ENCODE measurements at places on chromosomes 4 and X.

DNA sequence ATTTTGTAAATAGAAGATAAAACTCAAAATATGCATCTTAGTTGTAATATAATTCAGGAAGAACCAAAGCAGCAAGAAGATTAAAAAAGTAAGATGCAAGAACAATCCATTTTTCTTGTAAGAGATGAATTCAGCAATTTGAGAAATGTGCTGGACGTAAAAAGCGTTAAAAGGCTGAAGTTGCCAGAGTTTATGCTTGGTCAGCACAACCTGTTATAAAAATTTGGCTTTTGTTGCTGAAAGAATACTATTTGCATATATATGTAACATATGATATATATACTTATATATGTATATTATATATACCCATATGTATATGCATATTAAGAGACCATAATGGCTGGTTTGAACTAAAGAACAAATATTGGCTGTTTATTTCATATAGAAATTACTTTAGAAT lies 449.6 kb upstream of the FAM241A start:
- no peak for DNase-seq

- no peak for DNase-seq
Measured at GRCh38 chrX:122418758-122419157, 765.3 kb upstream of the GRIA3 start.

DNA sequence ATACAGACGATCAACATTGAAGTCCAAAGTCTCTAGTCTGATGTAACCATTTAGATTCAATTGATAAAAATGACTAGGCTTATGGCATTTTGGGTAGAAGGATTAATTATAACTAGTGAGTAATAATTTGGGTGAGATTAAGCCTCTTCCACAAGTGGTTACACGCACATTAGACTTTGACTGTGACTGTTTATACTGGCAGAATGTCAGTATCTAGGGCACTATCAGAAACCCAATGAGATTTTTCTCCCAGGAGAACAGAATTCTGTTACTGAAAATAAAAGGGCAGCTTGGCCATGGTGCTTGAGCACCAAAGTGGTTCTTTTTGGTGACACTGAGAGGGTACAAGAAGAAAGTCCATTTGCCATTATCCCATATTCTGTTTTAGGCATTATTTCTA lies 3.3 kb downstream of the PLS3 start:
- no peak for DNase-seq

GRCh38 chr4:2251795-2252529 lies 9.9 kb downstream of the MXD4 start:
- DNase-seq = no peak

GRCh38 chrX:362351-362750 lies 24.4 kb downstream of the PPP2R3B start:
- no peak for DNase-seq

GRCh38 chrX:18861511-18861910 lies 122.4 kb downstream of the PHKA2 start:
- no peak for DNase-seq

DNA sequence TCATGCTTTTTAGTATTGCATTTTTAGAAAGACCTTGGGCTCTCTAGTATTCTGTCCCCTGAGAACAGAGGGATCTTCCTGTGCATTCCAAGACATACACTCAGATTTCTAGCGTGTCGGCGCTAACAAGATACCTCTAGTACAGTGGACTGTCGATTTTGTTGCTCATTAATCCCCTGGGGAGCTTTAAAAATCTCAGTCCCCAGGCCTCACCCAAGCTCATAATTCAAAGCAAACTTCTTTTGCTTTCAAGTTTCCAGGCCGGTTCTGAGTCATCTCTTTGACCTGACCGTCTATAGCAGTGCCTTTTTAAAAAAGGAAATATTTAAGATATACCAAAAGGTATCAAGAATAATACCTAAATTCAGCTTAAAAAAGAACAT lies 137.0 kb downstream of the AMMECR1 start:
- no peak for DNase-seq

DNA sequence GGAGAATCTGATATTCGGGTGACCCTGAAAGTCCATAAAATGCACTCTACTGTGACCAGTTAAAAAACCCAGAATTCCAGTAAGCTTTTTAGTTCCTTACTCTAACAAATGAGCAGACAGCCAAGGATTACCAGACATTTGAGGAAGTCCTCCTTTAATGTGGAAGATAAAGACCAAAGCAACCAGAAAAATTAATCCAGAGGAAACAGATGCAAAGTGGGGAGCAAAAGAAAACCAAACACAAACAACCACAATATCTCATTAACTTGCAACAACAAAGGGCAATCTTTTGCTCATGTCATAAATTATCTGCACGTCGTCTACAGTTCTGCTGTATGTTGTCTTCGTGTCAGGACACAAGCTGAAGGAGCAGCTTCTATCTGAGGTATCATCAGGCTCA lies 164.4 kb downstream of the PJA1 start:
- no peak for DNase-seq

- no peak for DNase-seq
Measured at GRCh38 chr4:114423582-114423981, 175.0 kb upstream of the UGT8 start.

DNA sequence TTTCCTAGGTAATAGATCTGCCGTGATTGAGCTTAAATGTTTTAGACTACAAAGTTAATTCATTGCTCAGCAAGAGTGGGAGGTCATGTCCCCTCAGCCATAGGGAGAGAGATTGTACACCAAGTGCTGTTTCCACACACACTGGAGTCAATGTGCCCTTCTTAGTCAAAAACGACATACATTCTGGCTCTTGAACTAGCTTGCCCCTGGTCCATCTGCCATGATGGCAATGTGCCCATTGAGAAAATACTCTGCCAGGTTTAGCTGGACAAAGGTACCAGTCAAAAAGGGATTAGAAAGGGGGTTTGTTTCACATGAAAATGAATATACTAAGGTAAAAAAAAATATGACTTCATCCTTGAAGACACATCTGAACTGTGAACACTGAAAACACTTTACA lies 377.1 kb upstream of the ADGRL3 start:
- DNase-seq = no peak

DNA sequence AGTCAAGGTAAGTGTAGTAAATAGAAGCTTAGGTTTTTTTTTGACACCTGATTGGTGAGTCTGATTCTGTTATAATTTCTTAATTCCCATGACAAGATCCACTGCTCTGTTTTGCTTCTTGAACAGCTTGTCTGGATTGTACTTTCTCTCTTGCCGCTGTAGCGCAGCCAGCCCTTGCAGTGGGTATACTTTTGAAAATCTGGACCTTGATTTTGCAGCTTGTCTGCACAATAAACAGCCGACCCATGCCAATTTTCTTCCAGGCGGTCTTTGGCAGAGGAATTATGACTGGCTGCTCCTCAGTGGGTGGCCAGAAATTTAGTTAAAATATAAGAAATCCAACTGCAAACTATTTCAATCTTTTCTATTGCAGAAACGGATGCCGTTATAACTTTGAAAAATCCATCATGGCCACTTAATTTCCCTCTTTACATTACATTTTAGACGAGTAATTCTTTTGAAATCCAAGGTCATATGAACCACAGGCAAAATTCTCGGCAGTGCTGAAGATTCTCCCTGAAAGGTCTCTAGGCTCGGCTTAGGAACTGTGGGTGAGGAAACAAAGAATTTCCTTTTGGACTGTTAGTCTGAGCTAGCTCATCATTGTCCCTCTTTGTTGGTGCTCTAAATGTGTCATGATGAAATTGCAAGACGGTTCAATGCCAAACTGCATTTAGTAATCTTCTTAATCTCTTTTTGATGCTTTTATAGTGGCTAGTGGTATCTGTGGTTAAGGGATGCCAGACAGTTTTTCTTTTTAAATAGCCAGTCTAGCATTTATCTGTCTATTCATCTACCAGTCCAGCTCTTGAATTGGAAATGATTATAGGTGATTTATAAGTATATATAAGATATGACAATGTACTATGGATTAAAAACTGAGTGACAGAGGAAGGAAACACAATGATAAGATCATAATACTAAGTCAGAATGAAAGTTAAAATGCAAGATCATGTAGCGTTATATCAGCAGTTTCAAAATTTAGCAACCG lies 31.5 kb upstream of the PTTG2 start:
- DNase-seq = no peak

DNA sequence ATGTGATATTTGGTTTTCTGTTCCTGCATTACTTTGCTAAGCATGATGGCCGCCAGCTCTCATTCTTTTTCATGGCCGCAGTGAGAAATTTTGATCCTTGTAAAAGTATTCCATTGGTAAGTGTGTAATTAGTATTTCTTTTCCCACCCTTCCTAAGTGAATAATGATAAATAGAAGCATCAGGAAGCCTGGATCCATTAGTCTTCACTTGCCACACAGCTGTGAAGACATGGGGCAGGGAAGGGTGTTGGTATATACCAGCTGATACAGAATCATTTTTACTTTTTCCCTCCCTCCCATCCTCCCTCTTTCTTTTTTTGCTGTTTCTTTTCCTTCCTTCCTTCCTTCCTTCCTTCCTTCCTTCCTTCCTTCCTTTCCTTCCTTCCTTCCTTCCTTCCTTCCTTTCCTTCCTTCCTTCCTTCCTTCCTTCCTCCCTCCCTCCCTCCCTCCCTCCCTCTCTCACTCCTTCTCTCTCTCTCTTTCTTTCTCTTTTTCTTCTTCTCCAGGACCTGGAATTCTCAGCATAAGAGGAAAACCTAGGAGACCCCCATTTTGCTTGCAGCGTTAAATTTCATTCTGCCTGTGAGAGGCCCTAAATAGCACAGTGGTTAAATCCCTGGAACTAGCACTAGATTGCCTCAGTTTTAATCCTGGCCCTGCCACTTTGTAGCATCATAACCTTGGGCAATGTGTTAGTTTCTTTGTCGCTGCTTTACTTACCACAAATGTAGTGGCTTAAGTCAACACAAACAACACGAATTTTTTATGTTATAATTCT lies 1.4 kb upstream of the NR0B1 start:
- DNase-seq = no peak

DNA sequence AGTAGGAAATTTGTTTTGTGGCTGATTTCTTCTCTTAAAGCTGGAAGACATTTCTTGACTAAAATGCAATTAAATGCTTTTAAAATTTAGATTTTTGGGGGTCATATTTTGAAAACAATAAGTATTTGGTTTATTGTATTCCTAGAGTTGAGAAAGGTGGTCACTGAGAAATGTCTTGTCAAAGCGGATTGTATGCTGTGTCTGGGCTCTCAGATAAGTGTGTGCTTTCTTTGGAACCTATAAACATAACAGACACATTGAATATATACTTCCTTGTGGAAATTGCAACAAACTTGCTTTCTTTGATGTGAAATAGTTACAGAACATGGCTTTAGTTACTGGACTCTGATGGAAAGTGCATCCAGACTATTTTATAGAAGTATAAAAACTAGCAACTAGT lies 75.4 kb downstream of the AFF1 start:
- no peak for DNase-seq

- no peak for DNase-seq
Measured at GRCh38 chr4:164989471-164989870, 12.0 kb upstream of the TRIM61 start.

GRCh38 chrX:48720577-48721250 lies 24.2 kb downstream of the SUV39H1 start:
- no peak for DNase-seq

GRCh38 chr4:62560858-62561257 lies 1360.7 kb downstream of the ADGRL3 start:
- DNase-seq = no peak

GRCh38 chr4:108400309-108400708 lies 220.1 kb upstream of the RPL34 start:
- DNase-seq = no peak

- peak; percentile 32 for DNase-seq
Measured at GRCh38 chr4:122117743-122118142, 34.4 kb upstream of the BLTP1 start.

DNA sequence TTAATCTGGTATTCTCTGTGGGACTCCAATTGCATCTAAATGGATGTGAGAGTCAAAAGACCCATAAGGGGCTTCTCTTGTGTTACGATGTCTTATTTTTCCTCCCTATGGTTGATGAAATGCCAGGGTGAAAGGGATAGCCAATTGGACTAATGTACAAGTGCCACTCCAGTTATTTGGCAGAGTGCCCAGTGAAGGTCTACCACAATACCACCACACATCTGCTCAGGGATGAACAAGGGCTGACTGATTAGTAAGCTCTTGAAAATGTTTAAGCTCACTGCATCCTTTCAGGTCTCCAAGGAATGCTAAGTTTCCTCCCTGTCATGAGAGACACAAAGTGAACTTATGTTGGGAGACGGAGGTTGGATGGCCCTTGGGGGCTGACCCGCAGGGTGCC lies 57.8 kb downstream of the HEPH start:
- no peak for DNase-seq

GRCh38 chr4:8073206-8073863 lies 85.3 kb downstream of the ABLIM2 start:
- no peak for DNase-seq

DNA sequence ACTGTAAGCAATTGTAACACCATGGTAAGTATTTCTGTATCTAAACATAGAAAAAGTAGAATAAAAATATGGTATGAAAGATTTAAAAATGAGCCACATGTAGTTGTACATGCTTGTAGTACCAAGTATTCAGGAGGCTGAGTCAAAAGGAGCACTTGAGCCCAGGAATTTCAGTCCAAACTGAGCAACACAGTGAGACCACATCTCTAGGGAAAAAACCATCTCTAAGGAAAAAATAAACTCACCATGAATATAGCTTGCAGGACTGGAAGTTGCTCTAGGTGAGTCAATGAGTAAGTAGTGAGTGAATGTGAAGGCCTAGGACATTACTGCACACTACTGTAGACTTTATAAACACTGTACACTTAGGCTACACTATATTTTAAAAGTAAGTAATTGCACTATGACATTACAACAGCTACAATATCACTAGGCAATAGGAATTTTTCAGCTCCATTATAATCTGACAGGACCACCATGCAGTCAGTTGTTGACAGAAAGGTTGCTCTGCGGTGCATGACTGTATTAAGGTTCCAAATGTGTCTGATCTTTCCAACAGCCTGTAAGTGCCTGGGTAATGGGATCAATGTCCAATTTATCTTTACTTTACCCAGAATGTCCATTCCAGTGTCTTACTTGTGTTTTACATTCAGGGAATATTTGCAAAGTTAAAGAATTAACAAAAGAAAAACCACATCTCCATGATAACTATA lies 28.9 kb upstream of the LRBA start:
- no peak for DNase-seq

- no peak for DNase-seq
Measured at GRCh38 chr4:142959173-142959572, 113.1 kb upstream of the INPP4B start.

- no peak for DNase-seq
Measured at GRCh38 chr4:13537832-13538177, 6.5 kb downstream of the NKX3-2 start.

DNA sequence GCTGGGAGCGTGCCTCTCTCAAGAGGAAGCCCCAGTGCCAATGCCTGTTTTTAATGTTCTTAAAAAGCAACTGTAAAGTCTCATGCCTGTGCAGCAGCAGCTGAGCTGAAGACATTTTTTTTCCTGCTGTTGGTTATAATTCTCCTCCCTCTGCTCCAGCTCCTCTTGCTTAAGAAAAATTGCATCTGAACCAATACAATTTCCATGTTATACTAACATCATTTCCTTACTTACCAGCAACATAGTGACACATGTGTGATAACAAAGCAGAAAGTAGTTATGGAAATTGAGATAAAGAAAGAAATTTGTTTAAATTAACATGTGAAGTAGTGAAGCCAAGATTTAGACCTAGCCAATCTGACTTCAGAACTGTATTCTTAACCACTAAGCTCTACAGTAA lies 101.4 kb downstream of the TBC1D19 start:
- DNase-seq = no peak

GRCh38 chrX:40201329-40201885 lies 103.6 kb upstream of the BCOR start:
- DNase-seq = peak; percentile 64

Measured in activated CD4-positive, alpha-beta T cell treated with anti-CD3 and anti-CD28 coated beads, Interleukin-2, amount 10 ng/mL, durations not matched to agents 7 days and 5 days (primary cell).